ENCODE measurements at places on chromosomes 5 and 9. TPM values are rescaled to one million over a fixed set of nuclear protein-coding genes. Genes with fewer than 3 reads are reported as not detected.

DNA sequence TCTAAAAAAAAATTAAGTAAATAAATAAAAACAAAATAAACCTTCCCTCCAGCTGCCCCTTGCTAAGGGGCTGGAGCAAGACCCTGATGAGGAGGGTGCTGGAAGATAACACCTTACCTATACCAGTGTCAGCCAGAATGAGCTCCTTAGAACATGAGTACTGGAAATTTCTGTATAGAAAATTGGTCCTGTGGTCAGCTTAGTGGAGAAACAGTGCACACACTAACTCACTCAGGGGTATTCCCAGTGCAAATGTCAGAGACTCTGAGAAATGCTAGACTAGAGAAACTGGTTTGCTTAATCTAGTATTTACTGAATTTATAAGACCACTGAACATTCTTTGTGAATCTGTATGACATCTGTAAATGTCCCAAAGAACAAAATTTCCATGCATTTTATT is 62.1 kb upstream of the CTXN3 start:
- H3K4me1 ChIP-seq, result peaks cover 2% of the 10 kb centered on the region
- H3K4me3 ChIP-seq, result no peak overlapping the region
- no peak for DNase-seq
- H3K27me3 ChIP-seq, result peaks cover 8% of the 10 kb centered on the region
- H3K36me3 ChIP-seq, result no peaks in the 10 kb centered on the region

- DNase-seq, result no peak
- no peak overlapping the region for H3K4me3 ChIP-seq
- H3K27me3 ChIP-seq, result peaks cover 7% of the 10 kb centered on the region
- H3K4me1 ChIP-seq, result no peaks in the 10 kb centered on the region
- no peaks in the 10 kb centered on the region for H3K36me3 ChIP-seq
These were observed 97.7 kb downstream of the CFAP95 start for GRCh38 chr9:69918322-69918721.

DNA sequence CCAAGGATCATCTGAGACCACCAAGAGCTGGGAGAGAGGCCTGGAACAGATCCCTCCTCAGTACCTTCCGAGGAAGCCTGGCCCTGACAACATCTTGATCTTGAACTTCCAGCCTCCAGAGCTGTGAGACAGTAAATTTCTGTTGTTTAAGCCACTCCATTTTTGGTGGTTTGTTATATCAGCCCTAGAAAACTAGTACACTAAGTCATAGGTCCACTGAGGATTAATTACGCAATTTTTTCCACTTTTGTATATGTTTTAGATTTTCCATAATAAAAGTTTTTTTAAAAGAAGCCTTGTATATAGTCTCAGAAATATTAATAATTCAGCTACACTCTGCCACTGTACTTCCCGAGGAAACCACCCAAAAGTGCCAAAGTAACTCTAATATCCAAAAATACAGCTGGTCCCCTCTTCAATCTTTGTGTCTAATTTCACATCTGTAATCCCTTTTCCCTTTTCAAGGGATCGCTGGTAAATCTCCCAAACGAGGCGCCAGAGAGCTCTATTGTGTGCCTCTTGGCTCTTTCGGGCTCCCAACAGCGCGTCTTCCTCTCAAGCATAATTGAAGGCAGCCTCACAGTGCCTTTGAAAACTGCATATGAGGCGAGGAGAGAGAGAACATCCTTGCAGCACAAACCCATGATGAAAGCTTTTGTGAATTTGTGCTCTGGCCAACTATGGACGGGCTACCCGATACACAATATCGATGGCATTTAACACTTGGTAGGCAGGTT is 32.7 kb downstream of the PRUNE2 start:
- H3K27ac ChIP-seq, result no peak overlapping the region
- no peaks in the 10 kb centered on the region for H3K36me3 ChIP-seq
- DNase-seq, result no peak
- peaks cover 19% of the 10 kb centered on the region for H3K27me3 ChIP-seq
- no peak overlapping the region for H3K4me3 ChIP-seq
- no peaks in the 10 kb centered on the region for H3K4me1 ChIP-seq

DNA sequence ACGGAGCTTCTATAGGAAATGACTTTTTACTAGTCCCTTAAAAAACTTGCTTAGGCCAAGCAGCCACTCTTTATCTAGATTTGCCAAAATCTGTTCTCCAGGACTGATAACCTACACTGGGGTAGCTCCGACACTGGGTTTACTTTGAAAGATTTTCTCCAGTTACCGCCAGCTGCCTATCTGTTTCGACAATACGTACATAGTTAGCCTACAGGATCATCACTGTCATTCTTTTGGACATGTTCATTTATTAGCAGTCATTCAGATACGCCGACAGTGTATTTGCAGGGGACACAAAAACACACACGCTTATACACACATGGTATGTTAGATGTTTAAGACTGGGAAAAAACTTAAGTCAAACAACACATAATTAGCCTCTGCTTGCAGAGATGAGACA is 225.7 kb downstream of the DCP2 start:
- no peaks in the 10 kb centered on the region for H3K36me3 ChIP-seq
- H3K4me1 ChIP-seq, result no peaks in the 10 kb centered on the region
- no peak overlapping the region for H3K4me3 ChIP-seq
- no peaks in the 10 kb centered on the region for H3K27me3 ChIP-seq
- H3K27ac ChIP-seq, result no peak overlapping the region

GRCh38 chr5:168227001-168227400 is 64.4 kb upstream of the WWC1 start:
- peaks cover 2% of the 10 kb centered on the region for H3K36me3 ChIP-seq
- H3K4me1 ChIP-seq, result peaks cover 21% of the 10 kb centered on the region
- H3K27ac ChIP-seq, result peak overlapping the region; percentile 90
- H3K4me3 ChIP-seq, result peak overlapping the region; percentile 56

DNA sequence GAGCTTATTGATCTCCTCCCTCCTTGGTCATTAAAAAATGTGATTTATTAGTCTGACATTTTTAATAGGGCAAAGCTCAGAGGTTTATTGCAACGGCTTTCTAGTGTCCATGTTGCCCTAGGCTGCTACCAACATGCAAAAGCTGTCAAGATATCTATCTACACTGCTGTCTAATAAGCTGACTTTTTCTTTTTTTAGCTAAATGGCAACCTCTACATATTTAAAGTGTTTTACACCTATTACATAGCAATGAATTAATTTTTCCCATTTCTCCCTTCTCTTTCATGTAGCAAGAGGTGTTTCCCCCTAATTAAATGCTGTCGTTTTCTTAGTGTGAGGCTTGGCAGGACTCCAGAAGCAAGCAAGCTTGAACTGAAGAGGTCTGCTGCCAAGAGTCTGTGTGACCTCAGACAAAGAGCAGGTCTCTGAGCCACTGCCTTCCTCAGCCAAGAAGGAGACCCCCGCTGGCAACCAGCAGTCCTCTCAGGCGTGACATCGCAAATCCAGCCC is 79.4 kb downstream of the GAS1 start:
- no peak overlapping the region for H3K27ac ChIP-seq
- no peak overlapping the region for H3K4me3 ChIP-seq
- no peaks in the 10 kb centered on the region for H3K4me1 ChIP-seq
- DNase-seq, result no peak

DNA sequence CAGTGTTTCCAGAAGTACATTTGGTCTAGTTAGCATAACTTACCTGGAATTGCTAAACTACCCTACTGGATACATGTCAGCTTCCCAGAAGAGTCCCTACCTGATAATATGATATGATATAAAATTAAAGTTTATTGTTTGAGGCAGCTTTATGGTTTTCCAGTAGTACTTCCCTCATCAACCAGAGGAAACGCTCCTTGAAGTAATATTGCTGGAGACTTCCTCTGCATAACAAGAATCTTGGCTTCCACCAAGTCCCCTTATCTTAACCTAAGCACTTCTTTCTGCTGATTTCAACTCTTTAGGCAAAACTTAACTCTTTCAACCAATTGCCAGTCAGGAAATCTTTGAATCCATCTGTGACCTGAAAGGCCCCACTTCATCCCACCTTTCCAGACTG is 214.3 kb upstream of the PTGER4 start:
- H3K27ac ChIP-seq, result no peak overlapping the region
- peaks cover 8% of the 10 kb centered on the region for H3K36me3 ChIP-seq
- no peaks in the 10 kb centered on the region for H3K27me3 ChIP-seq
- no peak for DNase-seq
- peaks cover 8% of the 10 kb centered on the region for H3K4me1 ChIP-seq

DNA sequence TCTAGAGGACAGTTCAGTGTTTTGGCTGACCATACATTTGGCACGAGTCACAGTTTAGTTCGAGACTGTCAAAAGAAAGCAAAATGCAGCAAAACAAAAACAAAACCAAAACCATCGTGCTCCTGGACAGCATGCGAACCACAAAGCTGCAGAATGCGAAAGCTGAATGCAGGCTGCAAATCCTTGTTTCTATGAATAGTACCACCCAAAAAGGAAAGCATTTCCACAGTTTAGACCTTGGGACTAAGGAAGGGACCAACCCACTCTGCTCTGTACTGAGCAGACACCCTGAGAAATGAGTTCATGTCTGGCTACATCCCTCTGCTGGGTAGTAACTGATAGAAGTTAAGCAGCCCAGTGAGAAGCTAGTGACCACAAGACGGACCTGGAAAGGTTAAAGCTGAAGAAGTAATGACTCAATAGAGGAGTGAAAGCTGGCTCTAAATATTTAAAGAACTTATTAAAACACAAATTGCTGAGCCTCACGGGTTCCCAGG is 3.9 kb downstream of the GCNT4 start:
- H3K27me3 ChIP-seq, result no peaks in the 10 kb centered on the region
- H3K4me1 ChIP-seq, result peaks cover 70% of the 10 kb centered on the region
- peak overlapping the region; percentile 47 for H3K27ac ChIP-seq
- peak overlapping the region; percentile 26 for H3K4me3 ChIP-seq
- H3K36me3 ChIP-seq, result peaks cover 28% of the 10 kb centered on the region

DNA sequence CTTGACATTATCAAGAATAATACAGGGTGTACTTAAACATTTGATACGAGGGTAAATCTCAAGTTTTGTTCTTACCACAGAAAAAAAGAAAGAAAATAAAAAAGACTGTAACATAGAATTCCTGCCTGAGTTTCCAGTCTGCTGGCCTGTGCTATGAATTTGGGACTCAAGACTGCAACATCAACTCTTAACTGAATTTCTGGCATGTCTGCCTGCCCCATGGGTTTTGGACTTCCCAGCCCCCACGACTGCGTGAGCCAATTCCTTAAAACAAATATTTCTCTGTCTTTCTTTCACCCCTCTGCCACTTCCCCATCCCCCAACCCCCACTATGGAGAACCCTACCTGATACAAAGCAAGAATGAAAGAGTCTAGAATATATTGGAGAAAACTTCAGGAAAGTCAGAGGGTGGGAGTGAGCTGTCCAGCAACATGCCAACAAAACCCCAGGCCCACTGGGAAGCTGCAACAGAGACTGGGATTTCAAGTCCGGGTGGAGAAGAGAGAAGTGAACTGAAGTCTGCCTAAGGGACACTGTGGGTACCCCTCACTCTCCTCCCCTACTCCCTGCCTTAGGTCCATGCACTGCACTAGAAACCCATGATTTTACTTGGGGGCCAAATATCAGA is 43.0 kb downstream of the MARCHF3 start:
- H3K36me3 ChIP-seq, result peaks cover 7% of the 10 kb centered on the region
- peaks cover 41% of the 10 kb centered on the region for H3K4me1 ChIP-seq
- no peaks in the 10 kb centered on the region for H3K27me3 ChIP-seq

Gene C9orf40
- total RNA-seq, result 21.6 TPM

- peaks cover 5% of the 10 kb centered on the region for H3K4me1 ChIP-seq
- H3K4me3 ChIP-seq, result no peak overlapping the region
- H3K27ac ChIP-seq, result no peak overlapping the region
- no peaks in the 10 kb centered on the region for H3K36me3 ChIP-seq
- H3K27me3 ChIP-seq, result peaks cover 8% of the 10 kb centered on the region
These were observed 34.6 kb upstream of the CPEB4 start for GRCh38 chr5:173853370-173854131.

Gene LHX6
- total RNA-seq, result 0.16 TPM

Gene SEMA5A
- not detected for total RNA-seq

- no peak overlapping the region for H3K27ac ChIP-seq
- no peaks in the 10 kb centered on the region for H3K36me3 ChIP-seq
- H3K27me3 ChIP-seq, result peaks cover 39% of the 10 kb centered on the region
These were observed 3.1 kb downstream of the FAM163B start for GRCh38 chr9:133605856-133606707.

GRCh38 chr5:133890314-133890713 is 78.1 kb downstream of the C5orf15 start:
- H3K4me1 ChIP-seq, result peaks cover 8% of the 10 kb centered on the region
- no peaks in the 10 kb centered on the region for H3K36me3 ChIP-seq
- H3K4me3 ChIP-seq, result no peak overlapping the region
- DNase-seq, result no peak
- H3K27me3 ChIP-seq, result no peaks in the 10 kb centered on the region
- H3K27ac ChIP-seq, result no peak overlapping the region

GRCh38 chr5:80191991-80192398 is 63.9 kb downstream of the SERINC5 start:
- H3K36me3 ChIP-seq, result peaks cover 13% of the 10 kb centered on the region
- H3K27ac ChIP-seq, result peak overlapping the region; percentile 88
- DNase-seq, result no peak
- H3K4me3 ChIP-seq, result peak overlapping the region; percentile 70

Gene NMUR2
- not detected for total RNA-seq

DNA sequence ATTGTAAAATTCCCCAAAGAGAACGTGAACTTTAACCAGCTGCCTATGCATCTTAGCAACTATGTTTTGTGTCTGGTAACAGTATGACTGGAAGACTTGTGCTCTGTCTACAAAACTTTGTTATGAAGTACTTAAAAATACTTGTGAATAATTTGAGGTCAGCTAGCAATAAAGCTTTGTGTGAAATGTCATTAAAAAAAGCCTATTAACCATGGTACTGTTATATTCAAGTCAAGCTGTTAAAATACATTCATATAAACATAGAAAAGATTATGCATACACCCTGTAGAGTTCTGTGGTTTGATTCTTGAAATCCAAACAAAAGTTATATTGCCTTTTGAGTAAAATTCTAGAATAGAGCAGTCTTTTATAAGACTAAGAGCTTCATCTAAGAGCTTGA is 60.1 kb downstream of the VCAN start:
- no peak overlapping the region for H3K4me3 ChIP-seq
- no peak overlapping the region for H3K27ac ChIP-seq
- no peaks in the 10 kb centered on the region for H3K4me1 ChIP-seq
- no peak for DNase-seq
- H3K27me3 ChIP-seq, result peaks cover 23% of the 10 kb centered on the region

DNA sequence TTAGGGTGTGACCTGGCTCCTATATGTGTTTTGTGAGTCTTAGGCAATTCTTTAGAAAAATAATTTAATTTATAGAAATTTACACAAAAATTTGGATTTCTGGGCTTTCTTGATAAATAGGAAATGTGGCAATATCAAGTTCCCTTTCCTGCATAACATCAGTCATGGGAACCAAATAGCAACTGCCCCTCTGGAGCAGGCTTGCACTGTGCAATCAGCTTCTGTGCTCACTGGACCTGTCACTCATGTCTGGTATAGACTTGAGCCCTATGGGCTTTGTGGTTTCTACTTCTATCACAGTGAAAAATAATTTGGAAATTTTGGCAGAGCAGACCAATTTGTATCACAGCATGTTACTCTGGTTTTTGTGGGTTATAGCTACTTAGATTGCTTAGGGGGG is 131.7 kb downstream of the ADGRV1 start:
- H3K27ac ChIP-seq, result no peak overlapping the region
- DNase-seq, result no peak
- H3K36me3 ChIP-seq, result no peaks in the 10 kb centered on the region
- H3K4me1 ChIP-seq, result no peaks in the 10 kb centered on the region
- peaks cover 3% of the 10 kb centered on the region for H3K27me3 ChIP-seq

- peaks cover 66% of the 10 kb centered on the region for H3K36me3 ChIP-seq
- no peak for DNase-seq
- peaks cover 57% of the 10 kb centered on the region for H3K4me1 ChIP-seq
- no peaks in the 10 kb centered on the region for H3K27me3 ChIP-seq
- H3K4me3 ChIP-seq, result no peak overlapping the region
These were observed 165.3 kb downstream of the MAN2A1 start for GRCh38 chr5:109855056-109855455.

Gene QRFP
- not detected for total RNA-seq

Measured in activated naive CD8-positive, alpha-beta T cell treated with anti-CD3 and anti-CD28 coated beads for 36 hours (primary cell).